ENCODE measurements at places on chromosomes 5 and 9.

DNA sequence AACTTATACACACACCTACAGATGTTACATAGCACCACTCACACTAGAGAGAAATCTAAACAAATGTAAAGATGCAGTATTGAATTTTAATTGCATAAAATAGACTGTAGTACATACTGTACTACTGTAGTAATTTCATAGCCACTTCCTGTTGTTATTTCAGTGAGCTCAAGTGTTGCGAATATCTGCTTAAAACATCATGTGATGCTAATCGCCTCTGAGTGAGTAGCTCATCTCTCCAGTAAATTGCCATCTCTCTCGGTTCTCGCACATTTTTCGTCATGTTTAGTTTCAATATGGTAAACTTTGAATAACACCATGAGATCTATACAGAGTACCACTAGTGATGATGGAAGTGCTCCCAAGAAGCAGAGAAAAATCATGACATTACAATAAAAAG is 22.0 kb upstream of the ARHGEF28 start:
- DNase-seq: no peak

- no peak for DNase-seq
Observed at GRCh38 chr5:162163663-162164062, 96.1 kb downstream of the GABRG2 start.

DNA sequence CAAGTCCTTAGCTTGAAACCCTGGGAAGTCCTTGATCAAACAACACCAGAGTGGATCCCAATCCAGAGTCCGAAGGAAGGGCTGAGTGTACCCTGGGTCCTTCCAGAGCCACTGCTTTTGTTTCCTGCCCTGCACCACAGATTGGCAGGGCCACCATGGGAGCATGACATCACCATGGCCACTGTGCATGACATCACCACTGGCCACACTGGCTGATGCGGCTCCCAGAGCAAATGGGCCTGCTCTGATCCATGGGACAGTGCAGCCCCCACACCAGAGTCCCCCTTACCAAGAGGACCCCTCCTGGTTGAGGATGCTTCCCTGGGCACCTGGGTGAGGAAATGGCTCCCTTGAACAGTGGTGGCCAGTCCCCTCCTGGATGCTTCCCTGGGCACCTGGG is 9.9 kb downstream of the SLC6A3 start:
- no peak for DNase-seq

GRCh38 chr5:109964136-109964535 is 274.4 kb downstream of the MAN2A1 start:
- no peak for DNase-seq

- DNase-seq: no peak
Observed at GRCh38 chr9:87712801-87713277, 13.1 kb upstream of the CTSL start.

GRCh38 chr9:131443648-131444047 is 49.8 kb downstream of the PRRC2B start:
- no peak for DNase-seq

DNA sequence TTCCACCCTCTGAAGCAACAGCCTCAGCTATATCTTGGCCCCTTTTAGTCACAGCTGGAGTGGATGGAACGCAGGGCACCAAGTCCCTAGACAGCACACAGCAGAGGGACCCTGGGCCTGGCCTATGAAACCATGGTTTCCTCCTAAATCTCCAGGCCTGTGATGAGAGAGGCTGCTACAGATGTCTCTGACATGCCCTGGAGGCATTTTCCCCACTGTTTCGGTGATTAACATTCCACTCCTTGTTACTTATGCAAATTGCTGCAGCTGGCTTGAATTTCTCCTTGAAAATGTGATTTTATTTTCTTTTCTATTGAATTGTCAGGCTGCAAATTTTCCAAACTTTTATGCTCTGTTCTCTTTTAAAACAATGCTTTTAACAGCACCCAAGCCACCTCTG is 384.8 kb downstream of the PRR16 start:
- no peak for DNase-seq

GRCh38 chr5:126124706-126125345 is 298.4 kb upstream of the GRAMD2B start:
- DNase-seq: no peak

DNA sequence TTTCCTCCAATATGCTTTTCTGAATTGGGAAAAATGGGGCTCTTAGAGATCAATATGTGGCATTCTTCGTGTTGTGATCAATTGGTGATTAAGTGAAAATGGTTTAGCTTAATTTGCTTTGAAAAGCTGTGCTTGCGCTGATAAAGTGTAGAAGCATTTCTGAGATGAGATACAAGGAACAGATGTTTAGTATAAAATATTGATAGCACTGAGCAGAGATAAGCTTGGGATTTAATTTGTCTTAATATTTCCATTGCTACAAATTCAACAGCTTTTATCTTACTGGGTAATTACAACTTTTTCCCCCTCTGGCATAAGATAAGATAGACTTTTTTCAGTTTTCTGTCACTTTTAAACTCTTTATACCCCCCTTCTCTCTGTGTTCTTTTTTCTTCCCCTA is 2204.9 kb upstream of the WWC1 start:
- no peak for DNase-seq

DNA sequence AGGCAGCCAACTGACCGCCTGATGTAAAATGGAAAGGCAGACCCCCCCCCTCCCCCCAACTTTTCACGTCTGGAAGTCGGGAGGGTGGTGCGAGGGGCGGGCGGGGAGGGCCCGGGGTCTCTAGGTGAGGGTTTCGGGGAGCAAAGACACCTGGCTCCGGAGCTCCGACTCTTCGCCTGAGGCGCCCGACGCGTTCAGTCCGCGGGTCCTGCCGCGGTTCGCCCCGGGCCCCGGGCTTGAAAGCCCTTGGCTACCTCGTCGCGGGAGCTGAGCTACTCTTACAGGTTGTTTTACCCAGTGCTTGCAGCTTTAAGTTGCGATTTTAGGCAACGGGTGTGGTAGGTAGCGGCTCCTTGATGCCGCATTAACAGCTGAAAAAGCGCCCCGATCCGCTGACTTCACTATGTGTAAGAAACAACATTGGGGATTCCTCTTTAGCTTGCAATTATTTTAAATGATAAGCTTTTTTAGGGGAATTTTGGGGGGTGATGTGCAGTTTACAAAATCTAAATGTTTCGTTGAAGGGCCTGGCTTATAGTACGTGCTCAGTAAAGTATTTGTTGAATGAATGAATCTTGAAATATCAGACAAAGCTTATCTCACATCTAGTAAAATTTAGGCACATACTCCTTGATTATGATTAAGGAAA is 722 bp downstream of the CDC42SE2 start:
- DNase-seq: peak; percentile 9

DNA sequence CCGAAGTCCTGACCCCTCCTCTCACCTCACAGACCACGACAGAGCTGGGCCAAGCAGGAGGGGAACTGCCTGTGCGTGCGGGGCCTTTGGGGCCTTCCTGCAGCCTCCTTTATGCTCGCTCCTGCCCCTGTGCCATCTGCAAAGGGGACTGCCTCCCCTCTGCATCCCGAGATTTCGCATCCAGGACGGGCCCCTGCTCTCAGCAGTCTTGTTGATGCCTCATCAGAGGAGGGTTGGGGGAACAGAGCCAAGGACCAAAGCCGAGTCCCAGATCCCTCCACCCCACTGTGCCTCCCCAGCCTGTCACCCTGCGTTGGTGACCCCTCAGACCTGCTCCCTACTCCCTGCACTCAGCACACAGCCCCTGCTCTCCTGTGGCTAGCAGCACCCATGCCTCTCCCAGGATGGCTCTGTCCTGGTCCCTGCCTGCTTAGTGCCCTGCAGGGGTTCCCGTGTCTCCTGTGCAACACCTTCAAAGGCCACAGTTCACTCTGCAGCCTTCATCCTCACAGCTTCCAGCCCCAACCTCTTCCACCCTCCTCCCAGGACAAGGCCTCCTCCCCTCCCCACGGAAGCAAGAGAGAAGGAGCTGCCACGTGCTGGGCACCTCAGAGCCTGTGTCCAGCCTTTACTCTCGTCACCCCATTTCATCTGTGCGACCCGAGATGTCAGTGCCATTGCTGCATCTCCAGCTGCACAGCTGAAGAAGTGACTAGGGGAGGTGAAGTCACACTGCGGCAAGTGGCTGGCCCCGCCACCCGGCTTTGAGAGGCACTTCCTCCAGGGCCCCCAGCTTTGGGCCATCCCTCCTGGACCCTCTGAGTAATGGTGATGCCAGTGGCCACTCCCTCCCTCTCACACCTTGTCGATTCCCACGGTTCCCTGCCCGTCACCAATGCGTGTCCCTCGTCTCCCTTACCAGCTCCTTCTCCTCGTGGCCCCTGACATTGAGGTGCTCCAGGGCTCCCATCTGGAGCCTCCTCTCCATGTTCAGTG is 62.6 kb upstream of the LRRTM2 start:
- DNase-seq: no peak

DNA sequence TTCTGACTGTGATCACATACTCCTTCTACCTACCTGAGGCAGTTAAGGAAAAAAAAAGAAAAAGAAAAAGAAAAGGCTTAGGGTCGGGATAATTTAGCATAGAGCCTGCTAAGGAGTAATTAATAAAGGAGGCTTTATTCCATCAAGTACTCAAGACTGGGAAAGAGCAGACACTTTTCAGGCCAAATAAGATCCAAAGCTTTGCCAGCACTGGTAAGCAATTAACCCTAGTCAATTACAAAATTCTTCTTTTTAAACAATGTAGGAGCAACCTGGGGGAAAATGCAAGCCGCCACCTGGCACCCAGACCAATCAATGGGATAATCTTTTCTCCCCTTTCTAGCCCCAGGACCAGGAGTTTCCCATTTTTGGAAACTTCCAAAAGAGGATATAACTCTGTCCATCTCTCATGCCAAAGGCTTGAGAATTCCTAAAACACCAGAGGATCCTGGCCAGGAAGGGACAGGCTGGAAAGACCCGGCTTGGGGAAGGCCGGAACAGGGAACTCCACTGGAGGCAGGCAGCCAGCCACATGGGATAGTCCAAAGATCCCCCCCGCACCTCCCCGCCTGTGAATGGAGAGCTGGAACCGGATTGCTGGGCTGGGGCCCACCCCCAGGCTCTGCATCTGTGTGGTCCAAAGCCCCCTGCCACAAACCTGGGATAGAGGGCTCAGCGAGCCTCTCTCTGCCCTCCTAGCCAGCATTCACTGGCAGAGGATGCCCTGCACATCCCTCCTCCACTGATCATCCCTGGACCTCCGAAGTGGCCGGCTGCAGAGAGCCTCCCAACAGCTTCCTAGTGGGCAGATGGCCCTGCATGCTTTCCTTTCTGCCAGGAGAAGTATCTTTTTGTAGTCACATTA is 117.8 kb downstream of the ZNF354C start:
- DNase-seq: no peak

DNA sequence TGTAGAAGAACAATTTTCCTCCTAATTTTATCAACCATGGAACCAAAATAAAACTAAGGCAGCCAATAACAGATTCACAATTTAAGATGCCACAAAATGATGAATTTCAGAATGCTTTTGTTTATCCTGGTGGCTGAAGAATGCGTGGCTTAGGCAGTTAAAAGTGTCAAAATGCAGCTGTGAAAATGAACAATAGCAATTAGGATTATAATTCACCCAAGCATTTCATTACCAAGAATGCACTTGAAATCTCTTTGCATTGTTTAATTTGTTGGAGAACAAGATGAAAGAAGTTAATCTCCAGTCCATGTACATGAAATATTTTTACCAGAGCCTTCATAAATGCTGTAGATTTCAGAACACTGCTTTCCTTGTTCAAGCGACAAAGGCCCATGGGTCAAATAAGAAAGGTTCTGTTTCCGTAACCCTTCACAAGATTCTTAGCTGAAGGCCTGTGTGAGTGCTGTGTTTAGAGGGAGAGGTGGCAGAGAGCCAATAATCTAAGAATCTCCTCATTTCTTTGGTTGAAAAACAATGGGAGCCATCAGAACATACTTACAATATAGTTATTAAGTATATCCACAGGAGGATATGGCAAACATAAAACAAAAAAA is 39.3 kb downstream of the CLINT1 start:
- DNase-seq: no peak

DNA sequence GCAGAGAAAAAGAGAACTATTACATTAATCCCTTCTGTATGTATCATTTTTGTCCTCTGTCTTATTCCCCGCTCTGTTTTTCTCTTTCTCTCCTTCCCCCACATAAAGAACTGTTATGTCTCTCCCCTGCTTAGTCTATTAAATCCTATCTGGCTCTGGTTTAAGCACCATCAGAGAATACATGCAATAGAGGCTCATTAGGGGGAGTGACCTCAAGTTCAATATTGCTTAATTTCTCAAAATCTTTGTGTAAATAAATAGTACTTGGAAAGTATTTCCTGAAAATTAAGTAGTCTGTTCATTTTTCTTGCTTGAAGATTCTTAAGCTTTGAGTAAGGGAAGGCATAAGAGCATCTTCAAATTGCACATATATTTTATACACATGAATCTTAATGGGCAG is 41.2 kb upstream of the FAM174A start:
- no peak for DNase-seq

GRCh38 chr5:172636279-172637050 is 4.6 kb upstream of the NEURL1B start:
- DNase-seq: no peak

DNA sequence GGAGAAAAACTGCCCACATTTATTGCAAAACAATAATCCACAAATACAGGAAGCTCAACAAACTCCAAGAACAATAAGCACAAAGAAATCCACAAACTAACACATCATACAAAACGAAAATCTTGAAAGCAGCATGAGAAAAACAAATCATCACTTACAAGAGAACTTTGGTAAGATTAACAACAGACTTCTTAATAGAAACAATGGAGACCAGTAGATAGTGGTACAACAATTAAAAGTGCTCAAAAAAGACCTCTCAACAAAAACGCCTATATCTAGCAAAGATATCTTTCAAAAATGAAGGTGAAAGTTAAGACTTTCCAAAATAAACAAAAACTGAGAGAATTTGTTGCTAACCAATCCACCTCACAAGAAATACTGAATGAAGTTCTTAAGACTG is 38.4 kb downstream of the CDKL3 start:
- DNase-seq: no peak

GRCh38 chr9:134425401-134425800 is 99.1 kb downstream of the RXRA start:
- no peak for DNase-seq

DNA sequence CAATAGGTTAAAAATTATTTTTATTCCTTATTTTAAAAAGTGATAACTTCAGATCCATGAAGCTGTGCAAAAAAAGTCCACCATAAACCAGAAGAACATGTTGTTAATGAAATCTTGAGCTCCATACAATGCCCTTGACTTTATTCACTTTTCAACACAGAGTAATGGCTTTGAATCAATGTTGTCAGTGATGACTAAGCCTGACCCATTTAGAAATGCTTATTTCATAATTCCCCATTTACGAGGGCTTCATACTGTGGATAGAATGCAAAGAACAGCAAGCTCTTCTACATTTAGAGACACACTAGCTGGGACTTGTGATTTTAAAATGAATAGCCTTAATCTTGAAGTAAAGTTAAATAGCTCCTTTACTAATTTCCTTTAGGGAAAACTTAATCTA is 25.7 kb upstream of the IL9 start:
- DNase-seq: no peak

DNA sequence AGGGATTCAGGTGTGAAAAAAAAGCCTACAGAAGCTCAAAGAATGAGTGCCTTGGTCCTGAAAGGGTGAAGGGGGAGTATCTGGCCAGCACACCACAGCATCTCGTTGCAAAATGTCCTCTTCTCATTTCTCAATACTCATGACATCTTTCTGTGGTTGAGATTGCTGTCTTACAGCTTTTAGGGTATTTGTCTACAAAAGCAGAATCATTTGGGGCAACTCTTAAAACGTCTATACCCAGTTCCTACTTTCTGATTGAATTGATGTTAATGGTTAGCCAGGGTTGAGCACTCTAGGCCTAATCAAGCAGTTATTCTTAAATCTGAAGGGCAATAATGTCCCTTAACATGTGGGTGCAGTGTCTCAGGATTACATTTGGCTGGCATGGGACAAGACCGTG is 21.2 kb upstream of the PCSK5 start:
- DNase-seq: no peak

Measured in NCI-H1105 (cell line).